ENCODE measurements at places on chromosomes 6 and 20.

- peak; percentile 87 for DNase-seq
These were observed at the start of gene SYCP2 for GRCh38 chr20:59933296-59933848. Gene SYCP2 (minus strand): TSS chr20:59933637. CDS start chr20:59922413, 11,224 bp downstream.

GRCh38 chr20:2800521-2801285 is at the start of gene CPXM1:
Gene CPXM1 (minus strand): TSS chr20:2800627. CDS start chr20:2800572, 55 bp downstream.
- DNase-seq: no peak

DNA sequence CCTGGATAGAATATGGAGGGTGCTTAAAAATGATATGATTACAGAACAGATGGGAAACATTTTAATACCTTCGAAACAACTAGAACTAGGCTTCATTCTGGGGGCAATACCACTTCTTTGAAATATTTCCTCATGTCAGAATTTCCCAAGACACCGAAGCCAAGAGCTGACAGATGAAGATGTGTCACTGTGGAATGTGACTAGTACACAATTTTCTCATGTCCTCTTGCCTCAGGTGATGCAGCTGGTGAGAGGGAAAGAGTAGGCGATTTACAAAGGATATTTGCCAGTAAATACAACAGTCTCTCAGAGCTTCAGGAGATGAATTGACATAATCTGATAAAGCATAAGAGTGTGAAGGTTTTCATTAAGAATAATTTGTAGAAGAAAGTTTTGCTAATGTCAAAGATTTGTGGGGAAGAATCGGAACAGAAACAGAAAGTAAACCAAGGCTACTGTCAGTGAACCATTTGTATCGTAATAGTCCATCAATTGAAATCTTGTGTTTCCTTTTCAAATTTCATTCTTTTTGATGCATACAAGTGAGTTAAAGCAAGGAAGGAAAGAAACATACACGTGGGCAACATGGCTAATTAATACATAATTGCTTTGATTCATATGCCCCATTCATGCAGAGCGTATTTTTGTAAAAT is 164.7 kb upstream of the CCN2 start:
- no peak for DNase-seq

DNA sequence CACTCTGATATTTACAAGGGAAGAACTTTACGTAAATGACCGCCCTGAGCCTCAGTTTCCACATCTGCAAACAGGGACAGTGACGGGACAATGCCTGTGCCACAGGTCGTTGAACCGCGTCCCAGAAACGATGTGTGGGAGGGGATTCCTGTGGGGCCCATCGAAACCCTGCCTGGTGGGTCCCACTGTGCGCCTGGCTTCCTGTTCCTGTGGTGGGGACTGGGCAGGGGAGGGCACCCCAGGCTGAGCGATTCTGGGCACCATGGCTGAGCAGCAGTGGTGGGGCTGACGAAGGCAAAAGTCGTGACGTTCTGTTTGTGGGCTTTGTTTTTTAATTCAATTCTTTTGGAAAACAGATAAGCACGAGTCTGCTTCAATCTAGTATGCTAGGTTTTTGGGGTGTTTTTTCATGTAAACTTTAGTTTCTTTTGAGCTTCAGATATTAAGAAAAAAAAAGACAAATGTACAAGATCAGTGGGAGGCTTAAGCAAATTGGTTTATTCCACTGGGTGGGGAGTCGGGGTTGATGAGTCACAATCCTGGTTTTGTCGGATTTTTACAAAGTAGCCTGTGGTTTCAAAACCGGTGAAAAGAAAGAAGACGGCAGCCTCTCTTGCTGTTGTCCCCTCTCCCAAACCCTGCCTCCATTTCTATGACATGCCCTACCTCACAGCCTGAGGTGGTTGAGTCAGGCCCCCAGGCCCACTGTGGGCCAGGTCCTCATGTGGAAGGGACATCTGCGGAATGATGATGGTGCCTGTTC is 40.4 kb downstream of the GNAS-AS1 start:
- no peak for DNase-seq

- DNase-seq: no peak
These were observed 231.7 kb upstream of the PRND start for GRCh38 chr20:4490045-4490444.

DNA sequence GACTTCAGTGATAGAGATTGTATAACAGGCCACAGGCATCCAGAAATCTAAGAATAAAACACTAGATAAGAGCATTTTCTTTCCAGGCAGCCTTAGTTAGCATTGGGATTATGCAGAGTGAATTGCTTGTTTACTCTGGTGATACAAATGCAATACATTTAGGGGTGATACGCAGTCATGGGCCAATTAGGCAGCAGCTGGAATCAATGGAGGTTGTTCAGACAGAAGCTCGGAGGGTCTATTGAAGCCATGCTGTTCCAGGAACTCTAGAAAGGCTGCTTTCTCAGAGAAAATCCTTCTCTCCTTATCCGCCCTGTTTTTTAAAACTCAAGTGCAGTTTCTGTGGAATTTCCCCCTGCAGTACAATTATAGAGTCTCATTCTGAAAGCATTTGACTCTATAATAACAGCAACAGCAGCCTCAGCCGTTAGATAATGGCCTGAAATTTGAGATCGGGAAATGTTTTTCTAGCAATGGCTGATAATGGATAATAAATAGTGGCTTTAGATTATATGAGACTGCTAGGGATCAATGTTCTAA is 364.3 kb upstream of the HS3ST5 start:
- DNase-seq: no peak

- DNase-seq: no peak
These were observed 202.5 kb upstream of the SGK1 start for GRCh38 chr6:134520181-134521115.

DNA sequence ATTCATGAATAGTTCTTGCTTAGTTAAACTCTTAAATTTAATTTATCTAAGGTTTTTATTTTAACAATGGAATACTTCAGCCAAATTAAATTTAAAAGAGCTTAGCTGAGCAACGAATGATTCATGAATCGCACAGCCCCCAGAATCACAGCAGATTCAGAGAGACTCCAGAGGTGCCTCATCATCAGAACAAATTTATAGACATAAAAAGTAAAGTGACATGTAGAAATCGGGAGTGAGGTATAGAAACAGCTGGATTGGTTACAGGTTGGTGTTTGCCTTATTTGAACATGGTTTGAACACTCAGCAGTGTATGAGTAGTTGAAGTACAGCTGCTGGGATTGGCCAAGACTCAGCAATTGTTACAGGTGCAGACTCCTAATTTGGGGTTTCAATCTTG is 132.7 kb upstream of the MAP3K4 start:
- no peak for DNase-seq

DNA sequence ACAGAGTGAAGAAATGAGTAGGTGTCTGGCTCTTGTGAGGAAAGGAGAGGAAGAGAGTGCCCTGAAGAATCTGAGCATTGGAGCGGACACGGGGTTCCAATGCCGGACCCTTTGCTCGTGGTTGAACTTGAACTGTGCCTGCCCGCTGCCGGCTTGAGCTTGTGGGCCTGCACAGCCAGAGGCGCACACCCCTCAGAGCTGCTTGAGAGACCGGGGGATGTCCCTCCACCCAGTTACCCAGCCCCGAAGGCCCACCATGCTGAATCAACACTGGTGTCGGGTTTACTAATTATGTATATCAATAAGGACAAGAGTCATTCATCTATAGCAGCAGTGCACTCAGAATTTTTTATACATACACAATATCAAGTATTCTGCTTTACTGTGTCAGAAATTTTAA is 218.3 kb upstream of the CST7 start:
- DNase-seq: no peak

DNA sequence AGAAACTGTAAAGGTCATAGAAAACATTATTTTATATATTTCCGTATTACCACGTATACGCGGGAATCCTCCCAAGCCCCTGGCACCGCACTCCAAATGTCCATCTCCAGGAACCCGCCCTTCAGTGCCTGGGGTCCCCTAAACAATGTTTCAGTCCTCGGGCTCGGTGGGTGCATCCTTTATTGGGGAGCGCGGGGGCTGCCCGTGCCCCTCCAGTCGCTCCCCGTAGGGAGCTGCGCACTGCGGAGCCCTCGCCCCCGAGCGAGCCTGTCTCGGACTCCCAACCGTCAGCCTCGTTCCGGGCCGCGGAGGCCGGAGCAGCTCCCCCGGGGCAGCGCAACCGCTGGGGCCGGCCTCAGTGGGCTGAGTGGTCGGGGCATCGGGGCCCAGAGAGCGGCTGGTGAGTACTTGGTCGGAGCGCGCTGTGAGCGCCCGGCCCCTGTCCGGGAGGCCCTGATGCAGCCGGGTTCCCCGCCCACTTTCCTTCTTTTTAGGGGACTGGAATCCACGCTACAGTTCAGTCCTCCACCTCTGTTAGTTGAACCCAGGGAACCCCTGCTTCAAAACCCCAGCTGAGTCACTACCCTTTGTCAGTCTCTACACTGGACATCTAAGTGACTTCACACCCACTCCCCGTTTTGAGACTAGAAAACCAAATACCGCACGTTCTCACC is at the start of gene DNAH8:
DNAH8 (plus strand) TSS at position 296 of the 674 bp plus-strand sequence. CDS start 7,499 bp downstream, outside the sequence.
- no peak for DNase-seq

DNA sequence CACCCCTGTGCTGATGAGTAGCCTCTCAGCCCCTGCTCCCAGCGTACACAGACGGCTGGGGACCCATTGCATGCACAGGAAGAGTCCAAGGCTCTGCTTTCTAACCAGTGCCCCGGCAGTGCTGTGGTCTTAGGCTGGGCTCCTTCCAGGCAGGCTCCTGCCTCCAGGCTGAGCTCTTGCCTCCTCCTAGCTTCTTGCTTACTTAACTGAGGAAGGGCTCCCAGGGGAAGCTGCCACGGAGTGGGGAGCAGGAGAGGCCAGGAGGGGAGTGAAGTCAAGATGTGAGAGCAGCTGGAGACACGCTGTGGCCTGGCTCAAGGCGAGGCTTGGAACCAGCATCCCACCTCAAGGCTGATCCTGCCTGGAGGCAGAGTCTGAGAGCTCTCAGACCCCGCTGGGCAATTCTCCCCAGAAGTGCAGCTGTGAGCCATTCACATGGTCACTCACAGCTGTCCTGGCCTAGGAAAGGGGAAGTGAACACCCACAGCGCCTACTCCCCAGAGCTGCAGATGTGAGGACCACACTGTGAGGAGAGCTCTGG is 141.0 kb downstream of the TBXT start:
- DNase-seq: no peak

- DNase-seq: no peak
These were observed 44.9 kb downstream of the SNX9 start for GRCh38 chr6:157867981-157868380.

- DNase-seq: no peak
These were observed 144.6 kb downstream of the UTRN start for GRCh38 chr6:144429753-144430152.

DNA sequence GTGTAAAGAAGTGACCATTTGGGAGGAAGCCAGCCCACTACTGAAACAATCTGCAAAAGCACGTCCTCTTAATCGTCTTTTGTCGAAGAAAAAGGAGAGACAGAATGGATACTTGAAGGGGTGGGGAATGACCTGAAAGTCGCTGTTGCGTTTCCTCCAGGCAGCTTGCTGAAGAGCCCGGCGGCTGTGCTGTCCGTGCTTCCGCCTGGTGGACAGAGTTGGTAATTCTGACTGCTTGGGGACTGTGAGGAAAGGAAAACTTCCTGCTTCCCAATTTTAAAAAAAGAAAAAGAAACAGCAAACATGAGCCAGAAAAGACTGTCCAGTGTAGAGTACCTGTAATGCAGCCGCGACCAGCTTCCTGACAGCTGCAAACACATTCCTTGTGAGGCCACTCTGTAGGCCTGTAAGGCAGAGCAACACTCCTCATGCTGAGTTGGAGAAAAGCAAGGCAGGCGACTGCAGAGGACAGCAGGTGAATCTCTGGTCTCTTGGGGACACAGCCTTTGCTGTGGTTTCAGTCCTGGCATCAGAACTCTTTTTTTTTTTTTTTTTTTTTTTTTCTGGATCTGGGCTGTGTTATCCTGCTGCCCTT is 251.1 kb upstream of the TBX18 start:
- no peak for DNase-seq

DNA sequence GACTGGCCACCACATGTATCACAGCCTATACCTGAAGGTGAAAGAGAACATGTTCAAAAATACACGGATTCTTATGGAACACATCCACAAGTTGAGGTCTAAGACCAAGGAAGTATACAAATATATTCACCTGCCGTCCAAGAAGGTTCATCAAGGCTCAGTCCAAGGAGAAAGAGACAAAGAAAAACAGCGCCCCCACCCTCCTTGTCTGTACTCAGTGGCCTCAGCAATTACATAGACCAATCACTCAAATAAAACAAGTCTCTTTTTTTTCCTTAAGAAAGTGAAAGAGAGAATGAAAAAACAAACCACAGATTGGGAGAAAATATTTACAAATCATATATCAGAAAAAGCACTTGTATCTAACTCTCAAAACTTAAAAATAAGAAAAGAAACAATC is 19.5 kb downstream of the CPXM1 start:
- DNase-seq: no peak

DNA sequence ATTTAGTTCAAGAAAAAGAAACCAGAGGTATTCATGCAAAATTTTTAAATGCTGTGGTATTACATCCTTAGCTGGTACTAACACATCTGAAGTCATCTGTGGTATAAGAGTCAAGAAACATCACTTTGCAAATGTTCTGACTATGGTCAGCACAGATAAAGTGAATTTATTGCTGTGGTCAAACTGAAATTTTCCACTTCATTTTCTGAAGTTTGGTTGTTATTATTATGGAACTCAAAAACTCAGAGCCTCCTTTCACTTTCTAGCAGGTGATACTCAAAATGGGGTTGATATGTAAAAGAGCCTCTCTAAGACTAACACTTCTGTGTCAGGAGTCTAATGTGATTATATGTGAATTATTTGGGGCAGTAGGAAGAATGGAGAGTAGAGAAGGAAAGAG is 257.8 kb downstream of the RNGTT start:
- DNase-seq: no peak

DNA sequence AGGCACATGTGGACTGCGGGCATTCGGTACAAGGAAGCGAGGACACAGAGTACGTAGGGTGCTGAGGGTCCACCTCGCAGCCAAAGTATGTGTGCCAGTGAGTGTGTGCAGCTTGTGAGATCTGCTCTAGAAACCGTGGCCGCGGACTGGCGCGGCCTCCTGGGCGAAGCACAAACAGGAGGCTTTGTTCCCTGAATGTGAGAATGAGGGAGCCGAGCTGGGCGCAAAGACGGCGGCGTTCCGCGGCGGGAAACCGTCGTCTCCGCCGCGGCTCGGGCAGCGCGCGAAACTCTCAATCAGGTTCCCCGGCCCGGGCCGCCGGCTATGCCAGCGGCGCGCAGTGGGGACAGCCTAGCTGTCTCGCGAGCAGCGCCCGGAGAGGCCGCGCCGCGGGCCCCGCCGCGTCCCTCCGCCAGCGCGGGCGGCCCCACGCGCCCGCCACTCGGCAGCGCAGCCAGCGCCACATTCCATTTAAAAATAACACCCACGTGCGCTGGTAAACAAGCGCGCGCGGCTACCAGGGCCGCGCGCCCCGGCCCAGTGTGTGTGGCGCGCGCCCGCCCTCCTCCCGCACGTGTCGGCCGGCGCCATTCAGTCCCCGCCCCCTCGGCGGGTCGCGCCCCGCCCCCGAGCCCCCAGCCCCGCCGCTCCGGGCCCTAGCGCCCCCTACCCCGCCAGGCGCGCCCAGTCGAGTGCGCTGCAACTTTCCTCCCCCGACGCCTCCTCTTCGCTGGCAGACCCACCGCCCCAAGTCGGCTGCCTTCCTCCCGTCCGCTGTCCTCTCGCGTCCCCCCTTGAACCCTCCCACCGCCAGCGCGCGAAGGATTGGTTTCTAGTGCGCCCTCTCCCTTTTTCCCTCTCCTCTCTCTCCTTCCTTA is 3.0 kb upstream of the FOXO3 start:
- peak; percentile 77 for DNase-seq
